ENCODE measurements at places on chromosomes 5 and 9.

DNA sequence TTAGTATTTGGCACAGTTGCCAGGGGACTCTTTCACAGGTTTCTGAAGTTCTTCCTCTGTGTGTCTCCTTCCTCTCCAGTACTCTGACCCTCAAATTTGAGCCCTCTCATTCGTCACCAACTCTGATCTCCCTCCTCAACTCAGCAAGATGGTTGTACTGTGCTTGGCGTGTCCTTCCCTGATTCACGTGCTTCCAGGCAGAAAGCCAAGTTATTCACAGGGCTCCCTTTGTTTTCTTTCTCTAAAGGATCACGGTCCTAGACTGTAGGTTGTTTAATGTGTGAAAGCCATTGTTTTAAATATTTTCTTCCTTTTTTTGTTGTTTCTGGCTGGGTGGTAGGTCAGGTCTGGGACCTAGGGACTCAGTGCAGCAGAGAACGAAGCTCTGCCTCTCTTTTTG lies 142.9 kb downstream of the DMAC1 start:
- DNase-seq, result peak; percentile 80

- DNase-seq, result no peak
Observed at GRCh38 chr5:178143901-178144300, 9.8 kb downstream of the NHP2 start.

DNA sequence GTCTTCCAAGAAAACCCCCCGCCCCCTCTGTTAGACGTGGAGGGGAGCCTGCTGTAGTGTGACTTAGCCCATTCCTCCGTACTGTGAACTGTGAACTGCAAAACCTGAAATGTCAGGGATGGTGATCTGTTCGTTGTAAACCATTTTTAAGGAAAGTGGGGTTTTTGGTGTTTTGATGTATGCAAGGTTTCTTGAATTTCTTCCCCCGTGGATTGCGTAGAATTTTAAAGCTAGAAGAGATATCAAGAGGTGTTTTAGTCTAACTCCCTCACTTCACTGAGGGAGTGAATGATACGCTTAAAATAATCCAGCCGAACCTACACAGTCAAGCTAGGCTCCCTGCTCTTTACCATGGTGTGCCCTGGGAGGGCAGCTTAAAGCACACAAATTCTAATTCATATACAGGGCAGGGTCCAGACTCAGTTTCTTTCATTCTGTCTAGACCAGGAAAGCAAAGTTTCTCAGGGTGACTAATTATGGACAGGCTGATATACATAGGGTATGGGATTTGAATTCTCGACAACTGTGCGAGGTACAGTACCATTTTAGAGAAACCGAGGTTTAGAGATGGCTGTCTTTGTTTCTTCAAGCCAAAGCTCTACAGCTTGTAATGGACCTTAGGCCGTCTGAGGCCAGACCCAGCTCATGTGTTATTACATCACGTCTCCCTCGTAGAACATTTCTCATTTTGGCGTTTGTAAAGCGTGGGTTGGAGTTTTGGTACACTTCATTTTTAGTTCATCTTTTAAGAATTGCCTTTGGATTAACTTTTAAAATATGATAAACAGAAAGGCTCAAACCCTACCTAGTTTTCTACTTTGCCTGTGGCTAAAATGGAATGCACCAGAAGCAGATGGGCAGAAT lies 2.7 kb downstream of the PTGER4 start:
- DNase-seq, result no peak

GRCh38 chr9:95585824-95586223 lies 69.1 kb upstream of the PTCH1 start:
- no peak for DNase-seq

DNA sequence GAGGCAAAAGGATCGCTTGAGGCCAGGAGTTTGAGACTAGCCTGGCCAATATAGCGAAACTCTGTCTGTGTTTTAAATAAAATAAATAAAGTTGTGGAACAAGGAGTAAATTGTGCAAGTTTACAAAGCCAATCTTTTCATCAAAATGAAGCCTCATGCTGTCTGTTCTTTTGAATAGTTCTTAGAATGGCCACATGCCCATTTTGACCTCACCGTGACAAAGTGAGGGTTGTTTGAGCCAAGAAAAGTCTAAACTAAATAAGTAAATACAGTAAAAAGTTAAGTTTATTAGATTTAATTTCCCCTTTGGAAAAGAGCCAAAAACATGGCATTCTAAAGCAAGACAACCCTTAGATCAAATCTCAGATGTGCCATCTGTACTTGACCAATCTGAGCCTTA lies 165.7 kb downstream of the NDUFS4 start:
- DNase-seq, result no peak

DNA sequence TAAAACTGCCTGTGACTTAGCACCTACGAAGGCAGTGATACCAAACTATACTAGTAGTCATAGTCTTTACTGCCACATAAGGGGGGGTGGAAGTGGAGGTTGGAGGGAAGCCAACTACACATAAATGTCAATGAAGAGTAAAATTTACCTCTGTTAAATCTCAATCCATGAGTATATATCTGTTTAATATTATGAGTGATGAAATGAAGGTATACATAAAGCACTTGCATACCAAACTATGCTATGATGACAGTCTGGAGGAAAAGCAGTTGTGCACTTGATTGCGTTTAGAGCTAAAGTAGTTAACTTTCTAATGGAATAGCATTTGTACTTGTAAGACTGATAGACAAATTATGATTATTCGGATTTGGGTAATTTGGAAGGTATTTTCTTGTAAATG lies 129.2 kb upstream of the POU5F2 start:
- DNase-seq, result no peak

- DNase-seq, result no peak
Observed at GRCh38 chr5:35924122-35924949, 14.1 kb downstream of the CAPSL start.

GRCh38 chr5:115850744-115851416 lies 9.1 kb downstream of the AP3S1 start:
- DNase-seq, result no peak

DNA sequence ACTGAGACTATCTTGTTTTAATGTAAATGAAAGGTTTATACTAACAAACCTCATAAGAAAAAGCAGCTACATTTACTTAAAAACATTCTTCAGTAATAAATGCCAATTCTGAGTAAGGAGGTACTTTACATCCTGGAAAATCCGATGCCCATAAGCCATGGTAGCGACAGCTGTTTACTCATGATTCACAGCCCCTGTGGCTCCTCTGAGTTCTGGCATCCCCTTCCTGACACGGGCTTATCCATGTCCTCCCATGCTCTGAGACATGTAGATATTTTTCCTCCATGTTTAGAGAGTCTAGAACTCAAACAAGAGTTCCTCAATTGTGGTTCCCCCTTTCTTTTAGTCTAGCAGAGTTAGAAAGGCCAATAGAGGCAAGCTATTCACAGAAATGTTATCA lies 63.1 kb upstream of the DEPDC1B start:
- no peak for DNase-seq

DNA sequence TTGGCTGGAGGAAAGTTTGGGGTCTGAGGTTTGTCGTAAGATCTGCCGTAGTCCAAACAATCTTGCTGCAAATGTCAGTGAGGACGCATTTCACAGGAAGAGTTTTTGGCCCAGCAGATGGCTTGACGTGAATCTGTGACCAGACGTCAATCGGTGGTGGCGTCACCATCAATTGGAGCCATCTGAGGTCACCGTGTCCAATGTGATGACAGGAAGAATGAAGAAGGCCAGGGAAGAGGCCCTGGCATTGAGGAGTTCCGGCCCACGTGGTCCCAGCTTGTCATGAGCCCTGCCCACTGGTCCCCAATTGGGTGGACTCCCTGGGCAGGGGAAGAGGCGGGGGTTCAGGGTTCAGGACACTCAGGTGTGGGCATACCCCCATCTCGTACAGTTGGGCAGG lies 79.9 kb downstream of the OLFM1 start:
- DNase-seq, result no peak

- no peak for DNase-seq
Observed at GRCh38 chr9:122930541-122931225, 629 bp downstream of the ZBTB26 start.

- DNase-seq, result no peak
Observed at GRCh38 chr9:131676431-131676972, 63.4 kb downstream of the RAPGEF1 start.

GRCh38 chr9:125683486-125683885 lies 23.5 kb downstream of the MAPKAP1 start:
- no peak for DNase-seq

- no peak for DNase-seq
Observed at GRCh38 chr9:131625790-131626670, 80.7 kb downstream of the PRRT1B start.

DNA sequence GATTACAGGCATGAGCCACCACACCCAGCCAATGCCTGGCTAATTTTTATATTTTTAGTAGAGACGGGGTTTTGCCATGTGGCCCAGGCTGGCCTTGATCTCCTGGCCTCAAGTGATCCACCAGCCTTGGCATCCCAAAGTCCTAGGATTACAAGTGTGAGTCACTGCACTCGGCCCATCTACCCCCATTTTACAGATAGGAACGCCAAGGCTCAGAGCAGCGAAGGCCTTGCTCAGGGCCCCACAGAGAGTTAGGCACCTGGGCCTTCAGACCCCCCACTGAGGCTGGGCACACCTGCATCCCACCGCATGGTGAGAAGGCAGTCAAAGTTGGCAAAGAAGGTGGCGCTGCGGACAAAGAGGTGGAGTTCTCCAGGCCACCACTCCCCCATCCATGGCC lies 143.1 kb downstream of the GAPVD1 start:
- no peak for DNase-seq

GRCh38 chr9:35749515-35750255 lies 598 bp downstream of the RGP1 start:
- DNase-seq, result no peak

- DNase-seq, result no peak
Observed at GRCh38 chr5:103166706-103167105, 46.6 kb downstream of the PPIP5K2 start.

- no peak for DNase-seq
Observed at GRCh38 chr9:68597362-68597997, 56.8 kb upstream of the TMEM252 start.

DNA sequence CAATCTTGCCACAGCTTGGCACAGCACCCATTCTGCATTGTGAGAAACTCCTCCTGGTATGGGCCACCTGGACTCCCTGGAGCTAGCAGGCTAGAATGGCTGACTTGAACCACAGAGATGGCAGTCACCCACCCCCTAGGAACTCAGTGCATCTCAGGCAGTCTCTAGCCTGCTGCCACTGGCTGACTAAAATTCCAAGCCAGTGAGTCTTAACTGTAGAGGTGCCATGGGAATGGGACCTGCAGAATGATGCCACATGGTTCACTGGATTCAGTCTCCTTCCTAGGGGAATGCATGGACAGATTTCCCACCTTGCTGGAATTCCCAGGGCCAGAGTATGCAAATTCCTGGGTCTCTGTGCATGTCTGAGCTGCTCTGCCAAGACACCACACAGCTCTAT lies 382.9 kb downstream of the MAN2A1 start:
- no peak for DNase-seq

GRCh38 chr9:135372501-135373008 lies 107.0 kb upstream of the PPP1R26 start:
- no peak for DNase-seq

DNA sequence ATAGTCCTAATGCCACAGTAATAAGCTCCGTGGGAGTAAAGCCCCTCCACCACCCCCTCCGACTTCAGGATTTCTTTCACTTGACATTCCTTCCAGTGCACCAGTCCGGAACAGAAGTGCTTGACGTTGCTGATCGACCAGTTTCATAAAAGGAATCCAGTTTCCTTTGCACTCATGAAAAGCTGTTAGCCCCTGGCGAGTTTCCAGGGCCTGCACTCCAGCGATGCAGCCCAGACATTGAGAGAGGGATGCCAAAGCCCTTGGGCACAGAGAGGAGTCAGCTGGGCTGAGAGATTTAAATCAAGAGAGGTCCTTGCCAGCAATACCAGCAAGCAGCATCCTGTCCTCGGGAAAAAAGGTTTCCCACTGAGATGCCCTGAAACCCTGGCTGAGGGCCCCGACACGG lies 170.1 kb downstream of the GABBR2 start:
- no peak for DNase-seq

- no peak for DNase-seq
Observed at GRCh38 chr5:122332599-122333555, 20.8 kb downstream of the SNCAIP start.

DNA sequence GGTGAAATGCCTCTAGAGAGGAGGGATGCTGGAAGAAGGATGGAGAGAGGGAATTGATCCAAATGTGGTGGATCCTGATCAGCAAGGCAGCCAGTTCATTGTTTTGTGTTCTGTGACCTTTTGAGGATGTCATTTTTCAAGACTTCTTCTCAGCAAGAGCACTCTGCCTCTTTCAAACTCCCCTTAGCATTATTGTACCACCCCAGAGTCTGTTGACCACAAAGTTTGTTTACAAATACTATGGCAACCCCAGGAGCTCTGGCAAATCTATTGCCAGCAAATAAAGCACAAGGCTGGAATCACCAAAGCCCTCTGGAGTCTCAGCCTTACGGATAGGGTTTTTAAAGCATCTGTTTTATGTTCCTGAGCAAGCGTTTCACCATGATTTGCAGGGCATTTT lies 76.2 kb upstream of the SLC1A3 start:
- DNase-seq, result no peak

DNA sequence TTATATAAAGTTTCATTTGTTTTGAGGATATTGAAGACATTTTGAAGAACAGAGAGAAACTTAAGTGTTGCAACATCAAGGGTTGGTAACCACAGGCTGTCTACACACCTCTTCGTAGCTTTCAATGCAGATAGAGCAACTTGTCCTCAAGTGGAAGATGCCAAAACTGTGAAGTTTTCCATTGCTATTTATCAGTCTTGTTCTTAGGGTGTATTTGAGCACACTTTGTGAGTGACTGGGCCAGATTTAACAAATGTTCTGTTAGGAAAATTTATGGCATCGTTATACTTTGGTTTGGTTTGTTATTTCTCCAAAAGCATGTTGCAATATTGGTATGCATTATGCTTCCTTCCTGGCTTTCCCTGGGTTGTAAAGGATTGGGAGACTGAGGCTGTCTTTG lies 31.6 kb downstream of the NNT start:
- DNase-seq, result no peak

DNA sequence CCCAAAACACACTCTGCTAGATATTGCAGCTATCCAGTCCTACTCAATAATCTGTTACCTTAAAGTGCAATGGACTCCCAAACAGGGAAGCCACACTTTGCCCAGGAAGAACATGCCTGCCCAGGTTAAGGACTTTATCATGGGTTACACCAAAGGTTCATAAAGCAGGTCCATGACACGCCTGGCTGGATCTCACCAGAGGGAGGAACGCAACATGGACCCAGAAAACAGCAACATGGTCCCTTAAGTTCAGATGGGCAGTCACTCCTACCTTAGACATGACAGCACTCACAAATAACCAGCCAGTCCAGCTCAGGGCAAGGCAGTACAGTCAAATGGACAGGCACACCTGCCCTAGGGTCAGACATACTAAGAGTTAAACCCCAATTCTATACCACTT lies 3.8 kb downstream of the P4HA2 start:
- DNase-seq, result no peak

- no peak for DNase-seq
Observed at GRCh38 chr9:116643691-116644090, 43.4 kb upstream of the TRIM32 start.

GRCh38 chr5:117803533-117803932 lies 1184.8 kb downstream of the DTWD2 start:
- DNase-seq, result no peak
